Esophagus squamous epithelium (tissue), 5 donors: ENCODE measurements at places on chromosomes 13 and 19.

GRCh38 chr13:23934520-23934919, 37.2 kb upstream of the C1QTNF9B start:
- H3K27me3 ChIP-seq, result no peaks in the 10 kb centered on the region
- no peak overlapping the region for H3K4me3 ChIP-seq
- H3K4me1 ChIP-seq, result no peaks in the 10 kb centered on the region
- DNase-seq, result no peak
- H3K36me3 ChIP-seq, result no peaks in the 10 kb centered on the region

DNA sequence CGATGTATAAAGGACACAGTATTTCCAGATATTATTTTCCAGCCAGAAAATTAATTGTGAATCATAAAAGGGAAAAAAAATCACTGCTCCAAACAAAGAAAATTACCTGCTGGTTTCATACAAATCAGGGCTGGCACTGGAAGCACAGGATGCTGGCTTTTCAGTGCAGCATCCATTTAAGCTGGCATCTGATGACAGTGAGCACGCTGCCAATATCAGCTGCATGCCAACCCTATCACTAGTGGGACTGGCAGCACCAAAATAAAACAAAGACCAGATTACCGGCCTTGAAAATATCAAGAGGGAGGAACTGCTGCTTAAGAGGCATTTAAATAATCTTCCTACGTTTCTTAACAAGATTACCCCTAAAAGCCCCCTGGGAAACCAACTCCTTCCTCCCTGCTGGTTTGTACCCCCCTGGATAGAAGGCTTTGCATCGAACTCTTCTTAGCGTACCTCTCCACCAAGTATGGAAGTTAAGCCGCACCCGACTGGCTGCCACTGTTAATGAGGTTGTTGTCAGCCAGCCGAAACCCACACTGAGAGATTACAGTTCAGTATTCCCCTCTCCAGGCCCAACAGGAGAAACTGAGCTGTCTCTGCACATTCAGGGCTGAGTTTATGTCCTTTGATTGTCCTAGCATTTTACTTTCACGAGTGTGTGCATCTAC, 257.8 kb downstream of the EFNB2 start:
- no peak overlapping the region for H3K27ac ChIP-seq
- no peaks in the 10 kb centered on the region for H3K36me3 ChIP-seq
- no peak overlapping the region for H3K4me3 ChIP-seq

DNA sequence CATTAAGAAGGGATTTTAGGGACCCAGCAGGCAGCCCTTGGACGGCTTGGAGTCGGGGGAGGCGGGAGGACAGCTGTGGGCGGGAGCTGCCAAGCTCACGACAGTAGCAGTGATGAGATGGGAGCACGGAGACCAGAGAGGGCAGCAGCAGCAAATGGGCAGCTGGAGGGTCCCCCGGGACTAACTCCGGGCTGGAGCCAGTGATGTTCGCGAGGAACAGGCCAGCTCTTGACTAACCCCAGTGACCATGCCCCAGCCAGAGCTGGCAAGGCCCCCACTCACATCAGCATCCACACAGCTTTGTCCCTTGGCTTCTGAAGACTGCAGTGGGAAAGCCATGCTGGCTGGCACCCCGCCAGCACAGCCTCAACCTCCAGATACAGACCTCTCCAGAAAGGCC, 81.9 kb downstream of the RAB20 start:
- no peaks in the 10 kb centered on the region for H3K27me3 ChIP-seq
- peak overlapping the region; percentile 56 for H3K27ac ChIP-seq
- no peak for DNase-seq

DNA sequence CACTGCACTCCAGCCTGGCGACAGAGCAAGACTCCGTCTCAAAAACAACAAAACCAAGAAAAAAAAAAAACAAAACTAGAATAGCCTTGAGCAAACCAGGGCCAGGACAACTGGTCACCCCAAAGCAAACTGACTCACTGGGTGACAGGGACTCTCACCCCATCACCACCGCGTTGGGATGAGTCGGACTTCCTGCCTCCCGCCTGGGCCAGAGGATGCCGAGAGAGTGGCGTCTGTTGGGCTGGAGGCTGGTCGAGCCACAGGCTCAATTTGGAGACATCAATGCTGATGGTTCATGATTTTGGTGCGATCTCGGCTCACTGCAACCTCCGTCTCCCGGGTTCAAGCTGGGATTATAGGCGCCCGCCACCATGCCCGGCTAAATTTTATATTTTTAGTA, 11.6 kb downstream of the TMPRSS9 start:
- H3K36me3 ChIP-seq, result no peaks in the 10 kb centered on the region
- no peaks in the 10 kb centered on the region for H3K4me1 ChIP-seq
- no peak overlapping the region for H3K27ac ChIP-seq
- no peak overlapping the region for H3K4me3 ChIP-seq
- no peak for DNase-seq

DNA sequence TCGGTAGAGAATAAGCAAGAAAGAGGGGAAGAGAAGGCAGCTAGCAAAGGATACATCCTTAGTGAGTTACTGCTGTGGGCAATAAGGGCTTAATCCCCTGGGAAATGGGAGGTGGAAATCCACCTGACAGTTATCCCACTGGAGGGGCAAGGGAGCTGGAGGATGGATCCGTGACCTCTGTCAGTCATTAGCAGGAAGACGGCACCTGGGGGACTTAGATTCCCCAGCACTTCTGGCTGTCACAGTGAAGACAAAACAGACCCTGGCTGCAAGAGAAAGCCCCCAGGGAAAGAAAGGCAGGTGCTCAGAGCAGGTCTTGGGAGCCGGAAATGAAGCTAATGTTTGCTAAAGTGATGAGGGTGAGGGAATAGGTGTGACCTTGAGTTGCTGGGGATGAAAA, 70.4 kb upstream of the MRI1 start:
- H3K27me3 ChIP-seq, result no peaks in the 10 kb centered on the region
- H3K36me3 ChIP-seq, result no peaks in the 10 kb centered on the region
- DNase-seq, result no peak
- no peak overlapping the region for H3K27ac ChIP-seq

DNA sequence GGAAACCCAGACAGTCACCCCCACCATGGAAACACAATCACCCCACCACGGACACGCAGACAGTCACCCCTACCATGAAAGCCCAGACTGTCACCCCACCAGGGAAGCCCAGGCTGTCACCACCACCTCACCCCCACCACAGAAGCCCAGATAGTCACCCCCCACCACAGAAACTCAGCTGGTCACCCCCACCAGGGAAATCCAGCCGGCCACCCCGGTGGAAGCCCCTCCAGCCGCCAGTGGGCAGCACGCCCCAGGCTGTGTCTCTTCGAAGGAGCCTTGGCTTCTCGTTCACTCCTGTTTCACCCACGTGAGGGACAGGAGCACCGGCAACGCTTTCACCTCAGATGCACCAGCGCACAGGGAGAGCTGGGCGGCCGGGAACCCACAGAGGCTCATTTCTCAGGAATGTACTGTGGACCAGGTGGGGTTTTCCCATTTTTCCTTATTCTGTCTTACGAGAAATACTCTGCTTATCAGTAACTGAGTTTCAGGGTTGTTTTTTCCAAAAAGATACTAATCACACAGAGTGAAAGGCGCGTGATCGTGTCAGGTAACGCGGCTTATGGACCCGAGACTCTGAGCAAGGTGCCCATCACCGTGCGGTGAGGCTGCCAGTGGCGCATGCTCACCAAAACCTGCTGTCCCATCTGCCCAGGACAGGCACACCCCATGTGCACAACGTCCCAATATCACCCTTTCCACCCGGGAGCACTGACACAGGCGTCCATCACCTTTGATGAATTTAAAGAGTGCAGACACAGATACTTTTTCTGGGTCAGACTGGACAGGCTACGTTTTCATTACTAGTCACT, 28.0 kb downstream of the CARS2 start:
- H3K36me3 ChIP-seq, result peaks cover 80% of the 10 kb centered on the region
- H3K27ac ChIP-seq, result no peak overlapping the region
- H3K4me1 ChIP-seq, result no peaks in the 10 kb centered on the region

GRCh38 chr13:39311619-39312018, 273.4 kb downstream of the NHLRC3 start:
- no peak overlapping the region for H3K27ac ChIP-seq
- no peak overlapping the region for H3K4me3 ChIP-seq
- no peaks in the 10 kb centered on the region for H3K36me3 ChIP-seq

- H3K27ac ChIP-seq, result no peak overlapping the region
- no peak overlapping the region for H3K4me3 ChIP-seq
- H3K27me3 ChIP-seq, result no peaks in the 10 kb centered on the region
- no peak for DNase-seq
Measured at GRCh38 chr13:95462801-95463200, 89.7 kb upstream of the CLDN10 start.

DNA sequence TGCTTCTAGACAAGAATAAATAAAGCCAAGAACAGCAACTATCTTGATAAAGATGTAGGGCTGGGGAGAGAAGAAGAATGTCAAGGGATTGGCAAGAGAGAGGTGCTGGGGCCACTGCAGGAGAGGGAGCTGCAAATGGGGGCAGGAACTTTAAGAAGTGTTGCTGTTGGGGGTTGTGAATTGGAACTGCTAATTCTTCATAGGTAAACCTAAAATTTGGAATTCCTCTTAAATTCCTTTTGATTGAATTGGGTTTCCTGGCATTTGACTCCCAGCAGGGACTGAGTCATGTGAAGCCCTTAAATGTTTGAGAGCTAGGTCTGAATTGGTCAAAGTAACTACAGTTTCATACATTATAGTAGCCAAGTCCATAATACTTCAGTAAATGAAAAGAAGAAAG, 305.6 kb upstream of the TMTC4 start:
- H3K4me3 ChIP-seq, result no peak overlapping the region
- H3K36me3 ChIP-seq, result no peaks in the 10 kb centered on the region
- no peaks in the 10 kb centered on the region for H3K27me3 ChIP-seq
- no peak overlapping the region for H3K27ac ChIP-seq
- H3K4me1 ChIP-seq, result no peaks in the 10 kb centered on the region
- no peak for DNase-seq

GRCh38 chr19:13764821-13765394, 586 bp downstream of the MRI1 start:
- DNase-seq, result no peak
- peak overlapping the region; percentile 85 for H3K27ac ChIP-seq
- H3K4me3 ChIP-seq, result peak overlapping the region; percentile 63
- peaks cover 32% of the 10 kb centered on the region for H3K4me1 ChIP-seq

DNA sequence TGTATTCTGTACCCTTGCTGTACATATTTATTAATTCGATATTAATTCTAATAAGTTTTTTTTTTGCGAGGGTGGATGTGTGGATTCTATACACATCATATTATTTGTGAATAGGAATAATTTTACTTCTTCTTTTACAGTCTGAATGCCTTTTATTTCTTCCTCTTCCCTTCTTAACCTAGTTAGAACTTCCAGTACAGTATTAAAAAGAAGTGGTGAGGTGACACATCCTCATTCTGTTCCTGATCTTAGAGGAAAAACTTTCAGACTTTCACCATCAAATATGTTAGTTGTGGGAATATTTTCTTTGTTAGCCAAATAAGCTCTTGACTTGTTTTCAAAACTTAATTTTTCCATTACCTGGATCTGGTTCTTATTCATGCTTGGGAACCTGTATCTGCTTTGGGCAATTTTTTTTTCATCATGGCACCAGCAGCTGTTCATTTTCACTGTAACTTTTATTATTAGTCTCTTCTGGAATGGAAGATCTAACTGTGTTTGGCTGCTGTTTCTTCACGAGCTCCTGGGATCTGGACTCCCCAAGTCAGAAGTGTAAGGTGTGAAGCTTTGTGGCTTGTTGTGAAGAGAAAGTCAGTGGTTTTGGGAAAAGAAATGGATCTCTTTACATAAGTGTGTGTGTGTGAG, 33.1 kb downstream of the RGCC start:
- H3K4me3 ChIP-seq, result no peak overlapping the region
- no peaks in the 10 kb centered on the region for H3K36me3 ChIP-seq
- H3K27me3 ChIP-seq, result no peaks in the 10 kb centered on the region
- H3K27ac ChIP-seq, result no peak overlapping the region

DNA sequence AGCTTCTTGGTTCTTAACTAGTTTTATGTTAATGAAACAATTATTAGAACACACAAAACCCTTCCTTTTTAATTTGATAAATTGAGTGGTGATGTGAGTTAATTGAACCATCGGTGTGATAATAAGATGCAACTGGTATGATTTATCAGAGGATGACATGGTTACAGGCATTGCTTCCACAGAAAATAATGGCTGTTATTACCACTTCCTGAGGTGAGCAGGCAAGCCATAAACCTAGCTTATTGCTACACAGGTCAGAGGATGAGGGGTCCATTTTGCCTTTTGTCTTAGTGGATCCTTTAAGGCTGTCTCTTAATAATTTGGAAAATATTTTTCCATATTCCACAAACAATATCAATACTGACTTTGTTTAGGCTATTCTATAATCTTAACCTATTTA, 226.6 kb upstream of the EDNRB start:
- no peak overlapping the region for H3K27ac ChIP-seq
- no peaks in the 10 kb centered on the region for H3K4me1 ChIP-seq
- H3K36me3 ChIP-seq, result no peaks in the 10 kb centered on the region
- no peak for DNase-seq
- H3K27me3 ChIP-seq, result no peaks in the 10 kb centered on the region
- H3K4me3 ChIP-seq, result no peak overlapping the region

DNA sequence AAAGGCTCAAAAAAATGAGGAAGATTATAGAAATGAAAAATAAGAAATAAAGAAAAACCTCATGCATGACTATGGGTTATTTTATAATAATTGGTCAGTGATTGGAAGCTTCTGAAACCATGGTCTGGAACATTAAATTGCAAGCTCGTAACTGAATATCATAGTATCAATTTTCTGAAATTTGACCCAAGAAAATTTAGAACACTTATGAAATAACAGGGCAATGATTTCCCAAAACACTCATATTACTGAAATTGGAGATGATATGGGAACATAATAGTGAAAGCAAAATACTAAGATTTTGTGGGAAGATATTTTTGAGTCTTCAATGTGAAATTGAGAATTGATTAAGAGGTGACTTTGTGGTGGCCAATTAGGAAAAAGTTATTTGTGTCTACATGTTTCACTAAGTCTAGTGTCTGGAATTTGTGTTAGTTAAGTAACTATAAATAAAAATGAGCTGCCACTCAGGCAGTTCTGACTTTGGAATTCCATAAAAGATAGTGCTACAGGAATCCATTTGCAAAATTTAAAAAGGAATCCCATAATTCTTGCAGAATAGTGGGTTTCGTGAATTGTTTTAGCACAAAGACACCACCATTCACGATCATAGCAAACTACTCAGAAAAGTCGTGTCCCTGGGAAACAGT, 603.0 kb downstream of the LMO7 start:
- no peak overlapping the region for H3K27ac ChIP-seq
- no peaks in the 10 kb centered on the region for H3K4me1 ChIP-seq
- no peak overlapping the region for H3K4me3 ChIP-seq
- H3K36me3 ChIP-seq, result no peaks in the 10 kb centered on the region
- no peaks in the 10 kb centered on the region for H3K27me3 ChIP-seq
- no peak for DNase-seq

GRCh38 chr19:11375143-11375948, 880 bp downstream of the SWSAP1 start:
- peak overlapping the region; percentile 56 for H3K4me3 ChIP-seq
- no peaks in the 10 kb centered on the region for H3K27me3 ChIP-seq
- H3K36me3 ChIP-seq, result no peaks in the 10 kb centered on the region
- H3K27ac ChIP-seq, result peak overlapping the region; percentile 95
- H3K4me1 ChIP-seq, result peaks cover 25% of the 10 kb centered on the region

GRCh38 chr19:51541458-51542357, 10.2 kb upstream of the SIGLEC6 start:
- no peak for DNase-seq
- H3K27me3 ChIP-seq, result no peaks in the 10 kb centered on the region
- no peaks in the 10 kb centered on the region for H3K4me1 ChIP-seq
- no peak overlapping the region for H3K4me3 ChIP-seq
- H3K27ac ChIP-seq, result no peak overlapping the region
